ENCODE measurements at places on chromosomes 12 and 14. TPM values are rescaled to one million over a fixed set of nuclear protein-coding genes. Genes with fewer than 3 reads are reported as not detected.

Gene KRT6B
- not detected for total RNA-seq

Gene C12orf60
- total RNA-seq = 3.6 TPM

Gene ARHGDIB
- total RNA-seq = 56.6 TPM

Gene TAS2R46
- total RNA-seq = 11.7 TPM

Gene GALNT9
- 2.4 TPM for total RNA-seq

Gene GSG1
- 1.1 TPM for total RNA-seq

Gene PAH
- 2.3 TPM for total RNA-seq

Gene ITGB7
- 1.6 TPM for total RNA-seq

Gene CLSTN3
- 16.7 TPM for total RNA-seq

Gene KSR2
- total RNA-seq = 0.32 TPM

Gene COL2A1
- total RNA-seq = 2.3 TPM

Gene CFAP54
- total RNA-seq = 6.8 TPM

Gene ABCD2
- 5.1 TPM for total RNA-seq

Gene RTL1
- total RNA-seq = 0.37 TPM

Gene CCDC196
- not detected for total RNA-seq

Gene DLK1
- total RNA-seq = 87.3 TPM

Gene SETD1B
- total RNA-seq = 4.3 TPM

Gene KLRF2
- total RNA-seq = not detected

Gene LMO3
- total RNA-seq = 57.0 TPM

Gene ANKS1B
- total RNA-seq = 43.7 TPM

Gene CD69
- total RNA-seq = 13.7 TPM

Gene KITLG
- 75.7 TPM for total RNA-seq

Gene LRRC74A
- not detected for total RNA-seq

Gene MMP19
- 4.3 TPM for total RNA-seq

Gene MGP
- 487 TPM for total RNA-seq

Gene SRRM4
- total RNA-seq = 0.42 TPM

Gene BHLHE41
- 3.5 TPM for total RNA-seq

Gene LRRK2
- 44.1 TPM for total RNA-seq

Gene PTPRB
- 42.2 TPM for total RNA-seq

Gene FOXG1
- not detected for total RNA-seq

Gene KLRK1
- 1.3 TPM for total RNA-seq

Gene CCDC88C
- total RNA-seq = 19.7 TPM

Gene HVCN1
- total RNA-seq = 9.9 TPM

Gene MIP
- not detected for total RNA-seq

Gene TMEM132C
- 11.1 TPM for total RNA-seq

Gene GLT1D1
- 0.58 TPM for total RNA-seq

Gene CLEC6A
- not detected for total RNA-seq

Gene SLC4A8
- 2.9 TPM for total RNA-seq

Gene OR6J1
- total RNA-seq = not detected

Gene NKX2-1
- total RNA-seq = not detected

Gene PITPNM2
- total RNA-seq = 4.5 TPM

Gene REP15
- total RNA-seq = 0.95 TPM

Gene DRAM1
- total RNA-seq = 14.0 TPM

Gene ZFYVE1
- total RNA-seq = 11.9 TPM

Gene CEBPE
- not detected for total RNA-seq

Gene TSPAN11
- 18.3 TPM for total RNA-seq
